ENCODE measurements at places on chromosomes 3 and 15.

DNA sequence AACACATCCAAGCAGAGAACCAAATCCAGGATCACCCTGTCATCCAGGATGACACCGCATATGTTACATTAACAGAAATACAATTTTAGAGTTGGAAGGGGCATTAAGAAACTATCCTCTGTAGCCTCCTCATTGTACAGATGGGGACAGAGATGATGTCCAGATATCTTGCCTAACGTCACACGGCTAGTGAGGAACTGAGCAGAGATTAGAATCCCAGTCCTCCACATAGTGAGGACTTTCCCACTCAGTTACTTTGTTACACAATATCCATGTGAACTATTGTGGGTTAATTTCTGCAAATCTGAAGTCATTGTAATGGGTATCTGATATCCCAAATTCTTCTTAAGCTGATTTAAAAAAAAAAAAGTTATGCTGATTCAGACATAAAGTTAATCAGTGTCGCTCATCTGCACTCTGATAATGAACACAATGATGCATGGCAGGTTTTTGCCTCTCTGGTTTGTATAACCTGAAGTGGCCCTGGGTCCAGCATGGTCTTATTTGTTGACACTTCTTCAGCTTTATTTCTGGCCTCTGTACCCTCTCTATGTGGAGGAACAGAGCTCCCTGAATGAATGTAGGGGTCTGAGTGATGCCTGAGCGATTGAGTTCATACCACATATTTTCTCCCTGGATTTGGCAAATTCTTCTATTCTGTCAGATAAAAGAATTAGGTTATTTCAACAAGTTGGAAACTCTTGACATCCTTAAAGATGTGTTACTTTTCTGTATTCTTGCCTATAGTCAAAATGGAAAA, 76.0 kb upstream of the LIMD1 start:
- no peak for DNase-seq

- no peak for DNase-seq
Observed at GRCh38 chr3:143036557-143036956, 35.2 kb downstream of the U2SURP start.

- DNase-seq, result no peak
Observed at GRCh38 chr3:197496746-197497125, 59.0 kb downstream of the BDH1 start.

DNA sequence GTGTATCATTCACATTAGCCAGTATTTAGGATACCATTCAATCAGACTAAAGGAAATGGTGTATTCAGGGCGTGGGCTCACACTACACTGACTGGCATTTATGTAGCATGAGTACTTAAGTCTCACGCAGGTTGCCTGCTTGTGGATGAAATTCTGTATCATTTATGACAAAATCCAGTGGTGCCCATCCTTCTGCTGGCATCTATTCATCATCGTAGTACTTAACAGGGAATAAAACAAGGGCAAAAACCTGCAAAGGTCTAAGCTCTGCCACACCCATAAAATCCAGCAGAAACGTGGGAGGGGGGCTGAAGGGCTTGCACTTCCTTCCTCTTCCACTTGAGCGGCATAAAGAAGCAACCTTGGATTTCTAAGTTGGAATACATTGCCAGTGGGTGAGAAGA, 2.7 kb downstream of the GAP43 start:
- DNase-seq, result no peak

- no peak for DNase-seq
Observed at GRCh38 chr15:37893309-37893708, 41.1 kb upstream of the TMCO5A start.

DNA sequence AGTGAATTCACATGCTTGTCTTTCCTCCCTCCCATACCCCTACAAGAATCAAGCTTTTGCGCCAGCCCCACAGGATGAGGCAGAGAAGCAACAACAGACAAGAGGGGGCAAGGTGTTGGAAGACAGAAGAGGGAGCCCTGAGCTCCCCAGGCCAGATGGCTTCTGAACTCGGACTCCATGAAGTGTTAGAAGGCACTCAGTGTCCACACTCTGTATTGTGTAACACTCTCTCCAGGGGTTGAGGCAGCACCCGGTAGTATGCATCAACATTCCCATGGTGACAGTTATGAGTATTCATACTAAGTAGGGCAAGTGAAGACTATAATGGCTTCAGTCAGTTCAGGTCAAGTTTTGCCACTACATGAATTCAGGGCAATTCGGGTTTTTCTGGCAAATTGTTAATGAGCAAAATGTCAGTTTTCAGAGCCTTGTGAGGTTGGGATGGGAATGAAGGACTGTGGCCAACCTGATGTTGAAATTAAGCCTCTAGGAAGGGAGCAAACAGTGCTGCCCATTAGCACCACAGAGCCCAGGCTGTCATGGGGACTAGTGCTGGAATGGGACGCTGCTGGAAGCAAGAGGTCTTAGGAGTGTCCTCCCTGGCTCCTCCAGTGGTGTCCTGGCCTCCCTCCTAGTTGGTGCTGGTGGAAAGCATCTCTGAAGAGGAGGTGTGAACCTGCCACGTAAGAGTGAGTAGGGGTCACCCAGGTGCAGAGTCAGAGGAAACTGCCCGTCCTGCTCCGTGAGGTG, 79.4 kb downstream of the KLF15 start:
- DNase-seq, result no peak

GRCh38 chr15:38996111-38996631, 431.6 kb upstream of the RASGRP1 start:
- no peak for DNase-seq

DNA sequence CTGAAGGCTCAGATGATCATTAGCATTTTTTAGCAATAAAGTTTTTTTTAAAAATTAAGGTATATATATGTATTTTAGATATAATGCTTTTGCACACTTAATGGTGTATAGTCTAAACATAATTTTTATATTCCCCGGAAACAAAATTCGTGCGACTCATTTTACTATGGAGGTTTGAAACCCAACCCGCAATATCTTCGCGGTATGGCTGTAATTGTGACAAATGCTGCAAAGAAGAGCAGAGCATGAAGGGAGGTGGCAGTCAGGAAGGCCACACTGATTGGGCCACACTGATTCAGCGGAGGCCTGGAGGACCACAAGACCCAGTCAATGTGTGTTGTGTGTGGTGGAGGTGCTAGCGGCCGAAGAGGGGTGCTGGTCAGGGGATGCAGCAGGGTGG, 4.5 kb upstream of the CYP8B1 start:
- DNase-seq, result no peak

DNA sequence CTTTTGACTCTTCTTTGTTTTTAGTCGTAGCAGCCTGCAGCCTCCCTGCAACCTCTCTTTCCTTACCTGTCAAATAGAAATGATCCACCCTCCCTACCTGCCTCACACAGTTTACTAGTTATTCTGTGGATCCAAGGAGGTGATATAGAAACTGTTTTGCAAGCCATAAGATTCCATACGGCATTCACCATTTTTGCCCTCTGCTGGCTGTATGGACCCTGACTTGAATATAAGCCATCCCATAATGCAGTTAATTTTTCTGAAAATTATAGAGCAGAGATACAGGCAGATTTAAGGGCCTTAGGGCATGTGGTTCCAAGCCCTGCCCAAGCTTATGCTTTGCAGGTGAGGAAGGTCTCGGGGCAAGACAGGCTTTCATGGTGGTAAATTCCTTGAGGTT, 63.8 kb downstream of the CPN2 start:
- peak; percentile 69 for DNase-seq

- DNase-seq, result no peak
Observed at GRCh38 chr15:42344763-42345162, 14.5 kb upstream of the CAPN3 start.

GRCh38 chr3:119912220-119912619, 130.3 kb downstream of the NR1I2 start:
- DNase-seq, result no peak

DNA sequence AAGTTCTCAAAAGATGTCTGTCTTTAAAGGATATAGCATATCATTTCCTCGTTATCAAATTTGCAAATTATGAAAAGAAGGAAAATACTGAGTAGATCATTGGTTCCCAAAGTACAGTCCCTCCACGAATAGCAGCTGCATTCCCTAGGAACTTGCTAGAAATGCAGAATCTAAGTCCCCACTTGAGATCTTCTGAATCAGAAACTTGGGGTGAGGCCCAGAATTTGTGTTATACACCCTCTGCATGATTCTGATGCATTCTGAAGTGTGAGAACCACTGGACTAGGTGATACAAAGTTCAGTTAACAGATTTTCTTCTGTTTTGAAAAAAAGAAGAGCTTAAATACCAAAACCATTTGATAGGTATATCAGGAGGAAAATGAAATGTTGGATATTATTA, 77.1 kb downstream of the SLC25A26 start:
- DNase-seq, result no peak

DNA sequence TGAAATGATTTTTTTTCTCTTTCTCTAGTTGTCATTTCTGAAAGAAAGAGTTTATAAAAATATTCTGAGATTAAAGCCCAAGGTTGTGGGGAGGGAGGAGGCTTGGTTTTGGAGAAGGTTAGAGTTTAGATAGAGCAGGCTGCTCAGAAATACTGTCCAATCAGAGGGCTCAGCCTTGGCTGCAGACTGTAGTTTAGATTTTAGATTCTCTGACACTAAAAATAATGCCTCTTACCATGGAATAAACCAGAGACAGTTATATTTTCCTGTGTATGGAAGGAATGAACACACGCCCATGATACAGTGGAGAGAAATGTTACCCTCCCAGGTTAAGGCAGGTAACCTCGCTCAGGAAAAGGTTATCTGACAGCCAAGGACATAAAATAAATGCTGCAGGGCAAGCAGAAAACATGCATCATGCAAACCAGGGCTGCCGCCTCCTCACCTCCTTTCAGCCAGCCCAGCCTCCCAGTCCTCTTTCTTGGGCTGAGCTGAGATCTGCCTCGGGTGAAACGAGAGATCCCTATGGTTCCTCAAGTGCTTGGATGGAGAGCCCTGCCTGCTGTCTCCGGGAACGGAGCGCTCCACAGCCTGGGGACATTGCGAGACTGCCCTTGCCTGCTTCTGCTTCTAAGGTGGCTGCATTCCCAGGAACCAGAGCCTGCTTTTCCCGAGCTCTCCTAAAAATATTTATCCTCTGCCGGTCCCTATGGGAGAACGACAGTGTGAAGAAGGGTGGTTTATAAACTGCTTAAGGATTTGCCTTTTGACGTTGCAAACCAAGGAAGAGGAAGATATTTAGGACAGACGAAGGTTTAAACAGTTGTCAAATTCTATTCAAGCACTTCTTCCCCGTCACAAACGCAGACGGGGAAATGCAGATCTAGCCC, 848 bp downstream of the NCEH1 start:
- DNase-seq, result peak; percentile 39

DNA sequence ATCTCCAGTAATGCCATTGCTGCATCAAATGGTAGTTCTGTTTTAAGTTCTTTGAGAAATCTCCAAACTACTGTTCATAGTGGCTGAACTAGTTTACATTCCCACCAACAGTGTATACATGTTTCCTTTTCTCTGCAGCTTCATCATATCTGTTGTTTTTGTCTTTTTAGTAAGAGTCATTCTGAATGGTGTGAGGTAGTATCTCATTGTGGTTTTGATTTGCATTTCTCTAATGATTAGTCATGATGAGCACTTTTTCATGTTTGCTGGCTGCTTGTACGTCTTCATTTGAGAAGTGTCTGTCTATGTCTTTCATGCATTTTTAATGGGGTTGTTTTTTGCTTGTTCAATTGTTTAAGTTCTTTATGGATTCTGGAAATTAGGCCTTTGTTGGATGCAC, 10.2 kb upstream of the GCSAM start:
- no peak for DNase-seq

GRCh38 chr3:69659180-69659910, 79.9 kb upstream of the MITF start:
- no peak for DNase-seq

- no peak for DNase-seq
Observed at GRCh38 chr3:123383091-123384053, 65.5 kb downstream of the ADCY5 start.

GRCh38 chr15:46442901-46443590, 808.2 kb downstream of the SQOR start:
- no peak for DNase-seq

GRCh38 chr3:58668247-58668646, 1.7 kb upstream of the FAM3D start:
- DNase-seq, result no peak

- no peak for DNase-seq
Observed at GRCh38 chr3:177776661-177777101, 579.4 kb upstream of the TBL1XR1 start.

DNA sequence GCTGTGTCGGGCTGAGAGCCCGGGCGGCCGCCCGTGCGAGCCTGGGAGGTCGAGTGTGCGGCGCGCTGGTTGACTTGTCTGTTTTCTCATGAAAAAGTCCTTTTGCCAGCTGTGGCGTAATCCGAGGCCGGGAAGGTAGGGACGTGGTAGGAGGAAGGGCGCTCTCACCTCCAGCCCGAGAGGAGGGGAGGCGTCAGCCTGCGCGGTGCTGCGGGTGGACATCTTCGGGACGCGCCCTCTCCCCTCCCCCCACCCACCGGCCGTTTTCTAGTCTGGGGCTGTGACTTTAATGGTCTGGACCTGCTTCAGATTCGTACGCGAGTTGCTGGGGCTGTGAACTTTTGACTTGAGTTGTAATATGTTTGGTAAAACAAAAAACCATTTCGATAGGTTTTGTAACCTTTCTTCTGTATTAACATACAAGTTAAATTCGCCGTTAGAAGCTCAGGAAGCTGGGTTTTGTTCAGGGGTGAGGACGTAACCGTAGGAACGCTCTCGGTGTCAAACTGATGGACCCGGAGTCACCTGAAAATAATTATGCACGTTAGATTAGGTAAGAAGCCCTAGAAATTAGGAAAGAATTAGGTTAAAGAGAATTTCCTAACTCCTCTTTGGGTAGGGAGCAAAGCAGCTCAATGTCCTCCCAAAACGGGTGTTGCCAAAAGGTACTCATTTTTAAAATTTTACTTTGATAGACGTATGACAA, 762 bp downstream of the NCK1 start:
- DNase-seq, result peak; percentile 34

DNA sequence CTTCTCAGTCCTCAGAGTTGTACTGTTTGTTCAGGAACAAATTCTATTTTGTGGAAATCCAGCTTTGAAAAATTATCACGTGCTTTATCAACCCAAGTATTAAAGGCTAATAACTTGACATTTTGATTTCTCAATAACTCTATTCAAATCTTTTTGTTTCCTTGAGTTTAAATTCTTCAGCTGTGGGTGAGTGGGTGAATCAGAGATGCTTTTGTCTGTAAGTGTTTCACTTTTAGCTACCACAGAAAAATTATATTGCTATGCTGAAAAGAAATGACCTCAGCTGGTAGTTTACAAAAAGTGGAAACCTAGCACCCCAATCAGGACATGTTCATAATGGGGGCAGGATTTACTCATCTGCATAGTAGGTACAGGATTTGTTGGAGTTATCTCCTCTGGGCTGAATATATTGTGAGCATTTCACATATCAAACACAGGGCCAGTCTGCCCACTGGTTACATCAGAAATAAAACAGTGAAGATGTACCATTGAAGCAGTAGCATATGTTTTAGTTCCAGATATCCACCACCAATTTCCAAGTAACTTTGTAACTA, 30.5 kb downstream of the MINDY4B start:
- DNase-seq, result no peak

- DNase-seq, result no peak
Observed at GRCh38 chr3:105700575-105700974, 168.2 kb downstream of the CBLB start.

GRCh38 chr3:186180891-186181481, 72.1 kb upstream of the ETV5 start:
- no peak for DNase-seq

Data from NCI-H2227 treated with DMSO at 0.1 percent for 48 hours (cell line).